Activated T-helper 1 cell treated with anti-CD3 and anti-CD28 coated beads, Interleukin-2, amount 50 U/mL, for 16 hours (primary cell): ENCODE measurements at places on chromosomes 4 and X.

DNA sequence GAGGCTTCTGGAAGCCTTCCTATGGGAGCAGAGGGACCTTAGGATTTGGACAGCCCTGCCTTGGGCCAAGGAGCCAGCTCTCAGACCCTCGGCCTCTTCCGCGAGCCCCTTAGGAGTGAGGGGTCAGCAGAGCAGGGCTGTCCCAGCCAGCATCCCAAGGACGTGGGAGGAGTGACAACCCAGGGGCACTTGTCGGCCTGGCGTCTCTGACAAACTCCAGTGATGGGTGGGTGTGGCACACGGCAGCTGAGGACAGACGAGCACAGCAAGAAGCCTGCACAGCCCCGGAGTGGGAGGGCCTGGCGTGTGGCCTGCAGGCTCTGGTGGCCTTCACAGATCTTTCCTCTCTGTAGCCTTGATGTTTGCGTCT lies 11.6 kb upstream of the TNIP2 start:
- no peak for DNase-seq

DNA sequence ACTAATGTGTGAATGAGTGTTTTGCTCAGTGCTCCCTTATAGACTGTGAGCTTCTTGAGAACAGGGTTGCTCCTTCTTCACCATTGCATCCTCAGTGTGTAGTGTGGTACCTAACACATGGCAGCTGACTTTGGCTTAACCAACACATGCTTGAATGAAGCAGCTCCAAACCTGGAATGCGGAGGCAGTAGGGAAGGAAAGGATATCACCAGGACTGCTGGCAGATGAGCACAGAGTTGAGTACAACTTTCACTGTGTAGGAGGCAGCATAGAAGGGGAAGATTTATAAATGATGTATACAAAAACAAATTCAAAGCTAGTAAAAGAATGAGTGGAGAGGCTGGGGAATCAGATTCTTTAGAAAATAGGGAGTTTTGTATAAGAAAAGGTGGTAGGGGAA lies 174.3 kb downstream of the SLIT2 start:
- no peak for DNase-seq

GRCh38 chr4:24774452-24774851 lies 20.9 kb upstream of the SOD3 start:
- no peak for DNase-seq

DNA sequence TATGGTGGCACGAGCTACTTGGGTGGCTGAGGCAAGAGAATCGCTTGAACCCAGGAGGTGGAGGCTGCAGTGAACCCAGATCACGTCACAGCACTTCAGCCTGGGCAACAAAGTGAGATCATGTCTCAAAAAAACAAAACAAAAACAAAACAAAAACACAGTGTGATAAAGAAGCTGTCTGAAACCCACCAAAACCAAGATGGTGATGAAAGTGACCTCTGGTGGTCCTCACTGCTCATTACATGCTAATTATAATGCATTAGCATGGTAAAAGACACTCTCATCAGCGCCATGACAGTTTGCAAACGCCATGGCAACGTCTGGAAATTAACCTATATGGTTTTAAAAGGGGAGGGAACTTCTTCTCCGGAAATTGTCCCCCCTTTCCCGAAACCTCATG lies 29.4 kb upstream of the OPHN1 start:
- no peak for DNase-seq

GRCh38 chr4:114519368-114519767 lies 79.2 kb upstream of the UGT8 start:
- no peak for DNase-seq

DNA sequence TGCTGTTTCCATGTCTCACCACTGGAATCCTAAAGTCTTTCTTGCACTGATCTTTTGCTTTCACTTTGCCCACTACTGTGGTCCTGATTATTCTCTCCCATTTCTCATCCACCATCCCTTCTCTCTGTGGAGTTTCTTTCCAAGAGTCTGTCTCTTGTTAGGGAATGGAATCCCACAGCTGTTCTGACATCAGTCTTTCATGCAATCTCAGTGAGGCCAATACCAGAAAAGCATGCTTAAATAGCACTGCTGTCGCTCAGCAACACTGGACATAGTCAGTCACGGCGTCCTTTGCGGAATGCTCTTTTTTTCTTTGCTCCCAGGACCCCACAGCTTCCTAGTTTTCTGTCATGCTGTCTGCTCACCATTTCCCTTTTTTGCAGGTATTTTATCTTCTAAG lies 20.1 kb downstream of the SLITRK4 start:
- DNase-seq = no peak

DNA sequence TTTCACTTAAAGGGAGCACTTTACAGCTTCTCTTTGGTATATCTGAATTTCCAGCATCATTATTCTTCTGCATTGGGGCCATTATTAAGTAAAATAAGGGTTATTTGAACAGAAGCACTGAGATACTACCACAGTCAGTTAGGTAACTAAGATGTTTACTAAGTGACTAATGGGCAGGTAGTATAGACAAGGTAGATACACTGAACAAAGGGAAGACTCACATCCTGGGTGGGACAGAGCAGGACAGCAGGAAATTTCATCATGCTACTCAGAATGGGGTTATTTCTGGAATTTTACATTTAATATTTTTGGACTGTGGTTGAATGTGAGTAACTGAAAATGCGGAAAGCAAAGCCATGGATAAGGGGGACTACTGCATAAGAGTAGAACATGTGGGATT lies 316.0 kb downstream of the CCSER1 start:
- no peak for DNase-seq

GRCh38 chrX:106684207-106684606 lies 42.3 kb upstream of the RNF128 start:
- no peak for DNase-seq

GRCh38 chr4:170040031-170040680 lies 14.0 kb upstream of the MFAP3L start:
- no peak for DNase-seq

- no peak for DNase-seq
These were observed 50.1 kb upstream of the SGMS2 start for GRCh38 chr4:107774681-107775080.

GRCh38 chr4:18536428-18536827 lies 514.9 kb upstream of the LCORL start:
- DNase-seq = no peak

GRCh38 chr4:94488670-94489069 lies 36.9 kb downstream of the PDLIM5 start:
- no peak for DNase-seq

- DNase-seq = no peak
These were observed 9.5 kb downstream of the RBPJ start for GRCh38 chr4:26330186-26330787.

DNA sequence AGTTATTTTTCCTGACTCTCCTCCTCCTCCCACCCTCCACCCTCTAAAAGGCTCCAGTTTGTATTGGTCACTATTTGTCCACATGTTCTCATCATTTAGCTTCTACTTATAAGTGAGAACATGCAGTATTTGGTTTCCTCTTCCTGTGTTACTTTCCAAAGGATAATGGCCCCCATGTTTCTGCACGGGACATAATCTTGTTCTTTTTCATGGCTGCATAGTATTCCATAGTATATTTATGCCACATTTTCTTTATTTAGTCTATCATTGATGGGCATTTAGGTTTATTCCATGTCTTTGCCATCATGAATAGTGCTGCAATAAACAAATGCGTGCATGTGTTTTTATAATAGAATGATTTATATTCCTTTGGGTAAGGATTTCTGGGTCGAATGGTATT lies 167.3 kb upstream of the GRID2 start:
- DNase-seq = no peak

GRCh38 chrX:43703211-43703791 lies 47.2 kb downstream of the MAOA start:
- no peak for DNase-seq

DNA sequence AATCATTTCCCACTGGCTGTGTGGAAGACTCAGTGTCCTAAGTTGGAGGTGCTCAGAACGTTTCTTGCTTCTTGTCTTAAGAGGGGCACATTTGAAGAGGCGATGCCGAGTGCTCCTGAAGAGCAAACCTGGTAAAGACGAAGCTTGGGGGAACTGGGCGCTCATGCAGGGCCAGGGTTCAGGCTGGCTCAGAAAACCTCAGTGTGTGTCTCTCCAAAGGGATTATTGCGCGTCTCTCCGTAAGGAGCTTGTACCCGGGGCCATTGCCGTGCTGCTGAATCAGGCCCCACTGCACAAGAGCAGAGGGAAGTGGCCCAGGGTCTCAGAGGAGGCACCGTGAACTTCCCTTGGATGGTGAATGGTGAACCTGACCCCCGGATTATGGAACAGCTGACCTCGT lies 44.4 kb downstream of the PSAPL1 start:
- no peak for DNase-seq
